ENCODE measurements at places on chromosomes 6 and 20.

- DNase-seq = no peak
Measured at GRCh38 chr6:21777846-21778245, 184.3 kb downstream of the SOX4 start.

DNA sequence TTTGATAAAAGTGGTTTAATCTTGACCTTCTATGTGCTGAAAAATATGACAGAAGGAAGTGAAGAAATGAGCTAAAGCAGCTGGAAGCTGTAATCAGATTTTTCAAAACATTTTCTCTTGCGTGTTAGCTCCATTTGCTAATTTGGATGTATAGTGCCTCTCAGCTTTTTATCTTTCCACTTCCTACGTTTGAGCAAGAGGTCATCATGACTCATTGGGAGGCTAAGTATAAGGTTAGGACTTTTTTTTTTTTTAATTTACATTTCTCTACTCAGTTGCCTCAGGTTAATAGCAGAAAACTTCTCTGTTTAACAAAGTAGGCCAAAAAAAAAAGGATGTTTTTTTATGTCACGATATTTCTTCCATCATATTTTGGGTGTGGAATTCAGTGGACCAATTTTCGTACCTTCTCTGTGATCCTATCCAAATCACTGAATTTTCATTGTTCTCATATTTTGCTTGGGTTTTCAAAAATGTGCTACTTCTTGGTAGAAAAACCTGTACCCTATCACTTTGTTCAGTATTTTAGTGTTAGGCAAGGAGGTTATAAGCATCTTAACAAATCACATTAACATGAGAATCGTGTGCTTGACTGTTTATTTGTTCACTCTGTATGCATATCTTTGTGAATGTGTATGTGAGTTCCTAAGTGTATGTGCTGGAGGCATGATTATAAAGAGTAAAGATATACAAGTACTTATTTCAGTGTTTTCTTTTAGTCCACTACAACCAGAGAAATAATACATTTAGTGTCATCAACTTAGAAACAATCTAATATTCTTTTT is 1028.3 kb upstream of the EYS start:
- no peak for DNase-seq

DNA sequence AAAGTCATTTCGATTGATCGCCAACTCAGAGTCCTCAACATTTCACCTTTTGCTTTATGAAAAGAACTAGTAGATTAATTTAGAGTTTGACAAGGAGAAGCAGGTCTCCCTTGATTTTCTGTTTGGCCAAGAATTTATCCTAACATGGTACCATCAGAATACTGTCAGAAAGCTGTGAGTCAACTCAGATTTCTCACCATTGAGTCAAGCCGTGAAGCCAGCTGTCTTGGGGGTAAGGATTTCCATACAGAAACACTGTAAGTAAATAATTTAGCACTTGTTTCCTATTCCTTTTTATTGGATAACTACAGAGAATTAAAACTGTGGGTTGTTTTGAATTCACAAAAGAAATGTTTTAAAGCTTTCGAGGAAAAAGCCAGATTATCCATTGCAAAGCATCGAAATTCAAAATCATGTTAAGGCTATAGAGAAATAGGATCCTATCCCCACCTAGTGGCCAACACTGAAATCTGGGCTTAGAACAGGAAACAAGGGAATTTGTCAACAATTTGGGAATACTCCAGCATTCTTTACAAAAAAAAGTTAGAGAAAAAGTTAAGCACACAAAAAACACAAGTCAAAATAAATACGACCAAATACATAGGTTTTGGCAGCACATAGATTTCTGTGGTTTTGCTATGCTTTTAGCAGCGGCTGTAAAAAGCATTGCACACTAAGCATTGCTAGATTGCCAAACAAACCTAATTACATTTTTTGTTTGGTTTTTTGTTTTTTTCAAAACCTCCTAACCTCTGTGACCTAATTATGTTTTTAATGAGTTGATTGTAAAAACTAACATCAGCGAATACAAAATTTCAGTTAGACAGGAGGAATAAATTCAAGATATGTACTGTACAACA is 44.2 kb downstream of the COL11A2 start:
- no peak for DNase-seq

DNA sequence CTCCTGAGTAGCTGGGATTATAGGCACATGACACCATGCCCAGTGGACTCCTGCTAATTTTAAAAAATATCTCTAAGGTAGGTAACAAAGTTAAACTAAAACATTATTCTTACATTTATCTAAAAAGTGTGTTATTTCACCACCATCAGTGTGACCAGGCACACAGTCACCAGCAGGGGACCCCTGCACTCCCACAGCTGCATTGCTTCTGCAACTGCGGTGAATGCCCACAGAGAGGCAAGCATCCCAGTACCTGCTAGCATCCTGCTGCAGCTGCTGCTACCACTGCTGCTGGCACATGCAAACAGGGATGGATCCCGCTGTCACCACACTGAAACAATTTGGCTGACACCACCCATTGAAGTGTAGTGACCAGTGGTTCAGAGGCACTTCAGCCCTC is 21.9 kb upstream of the EPB41L2 start:
- no peak for DNase-seq

GRCh38 chr6:13474360-13474759 is 13.0 kb downstream of the GFOD1 start:
- DNase-seq = no peak

GRCh38 chr6:108589244-108589791 is 28.6 kb downstream of the FOXO3 start:
- DNase-seq = peak; percentile 81

GRCh38 chr6:14786455-14786854 is 459.4 kb upstream of the JARID2 start:
- DNase-seq = no peak

DNA sequence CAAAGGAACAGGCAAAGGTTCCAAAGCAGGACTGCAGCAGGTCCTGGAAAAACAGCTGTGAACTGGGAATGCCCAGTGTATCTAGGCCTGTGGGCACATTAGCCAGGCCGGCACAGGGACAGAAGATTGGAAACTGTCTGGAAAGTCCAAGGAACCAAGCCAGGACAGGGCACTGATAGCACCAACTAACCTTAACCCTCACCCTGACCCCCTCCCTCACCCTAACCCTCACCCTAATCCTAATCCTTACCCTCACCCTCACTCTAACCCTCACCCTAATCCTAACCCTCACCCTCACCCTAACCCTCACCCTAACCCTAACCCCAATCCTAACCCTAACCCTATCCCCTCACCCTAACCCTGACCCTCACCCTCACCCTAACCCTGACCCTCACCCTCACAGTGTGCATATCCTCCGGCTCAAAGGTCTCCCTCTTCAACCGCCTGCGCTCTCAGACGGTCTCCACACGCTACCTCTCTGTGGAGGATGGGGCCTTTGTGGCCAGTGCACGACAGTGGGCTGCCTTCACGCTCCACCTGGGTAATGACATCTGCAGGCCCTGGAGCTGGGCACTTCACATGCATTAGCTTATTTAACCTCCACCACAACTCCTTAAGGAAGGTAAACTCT is 5.1 kb upstream of the MATN4 start:
- no peak for DNase-seq

DNA sequence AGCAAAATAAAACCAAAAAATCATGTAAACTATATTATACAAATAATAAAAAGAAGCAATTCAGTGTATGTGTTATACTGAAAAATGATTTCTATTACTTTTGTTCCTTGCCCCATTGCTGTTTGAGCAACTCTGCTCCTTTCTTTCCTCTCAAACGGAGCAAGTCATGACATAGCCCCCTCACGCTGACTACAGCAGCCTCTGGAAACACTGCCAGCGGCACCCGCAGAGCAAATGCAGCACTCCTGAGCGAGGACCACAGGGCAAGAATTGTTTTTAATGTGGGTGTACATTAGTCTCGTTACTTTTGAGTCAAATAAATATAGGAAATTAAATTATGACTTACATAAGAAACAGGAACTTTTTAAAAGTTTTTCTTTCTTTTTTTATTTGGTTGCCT is 350.1 kb upstream of the HSF2 start:
- DNase-seq = no peak

DNA sequence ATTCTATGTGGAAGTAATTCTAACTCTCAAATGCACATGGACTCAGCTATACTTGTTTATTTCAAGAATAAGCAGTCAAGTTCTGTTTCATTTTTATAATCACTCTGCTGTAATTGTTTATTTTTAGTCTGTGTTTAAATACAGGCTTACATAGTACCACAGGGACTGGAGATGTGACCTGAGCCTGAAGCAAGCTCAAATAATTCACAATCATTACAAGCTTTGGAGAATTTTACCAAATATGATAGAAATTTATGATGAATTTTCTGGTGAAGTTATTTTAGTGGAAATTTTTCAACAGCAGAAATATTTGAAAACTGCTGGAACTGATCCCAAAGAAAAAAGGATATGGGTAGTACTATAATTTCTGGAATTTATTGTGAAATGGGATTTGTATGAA is 41.6 kb upstream of the DSE start:
- no peak for DNase-seq

- no peak for DNase-seq
Measured at GRCh38 chr6:152004036-152004566, 196.6 kb downstream of the ESR1 start.

- DNase-seq = no peak
Measured at GRCh38 chr20:17690144-17690543, 8.1 kb upstream of the RRBP1 start.

- no peak for DNase-seq
Measured at GRCh38 chr20:47258745-47259695, 97.5 kb downstream of the ZMYND8 start.

- no peak for DNase-seq
Measured at GRCh38 chr6:1208876-1209275, 103.0 kb upstream of the FOXQ1 start.

DNA sequence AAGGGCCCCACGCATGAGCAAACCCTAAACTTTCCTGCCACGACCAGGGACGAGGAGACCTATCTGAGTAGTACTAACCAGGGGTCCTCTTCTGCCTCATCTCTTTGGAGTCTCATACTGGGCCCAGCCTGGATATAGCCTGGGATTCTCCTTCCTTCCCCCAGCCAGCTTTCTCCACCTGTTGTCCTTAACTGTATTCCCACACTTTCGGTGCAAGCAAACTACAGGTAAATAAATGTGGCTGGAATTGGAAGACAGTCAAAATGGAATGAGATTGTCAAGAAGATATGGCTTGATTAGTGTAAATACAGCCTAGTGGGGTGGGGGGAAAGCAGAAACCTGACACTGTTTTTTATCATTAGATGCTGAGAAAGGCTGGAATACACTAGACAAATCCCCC is 23.5 kb upstream of the LY86 start:
- DNase-seq = no peak

GRCh38 chr6:73722318-73723060 is 26.5 kb downstream of the CD109 start:
- no peak for DNase-seq

- DNase-seq = peak; percentile 96
Measured at GRCh38 chr20:63520504-63520933, at the start of gene PPDPF. TSS of gene PPDPF (plus strand) at chr20:63520765. CDS start at chr20:63521309, 544 bp downstream.

GRCh38 chr6:106740287-106740686 is 110.9 kb downstream of the QRSL1 start:
- no peak for DNase-seq

DNA sequence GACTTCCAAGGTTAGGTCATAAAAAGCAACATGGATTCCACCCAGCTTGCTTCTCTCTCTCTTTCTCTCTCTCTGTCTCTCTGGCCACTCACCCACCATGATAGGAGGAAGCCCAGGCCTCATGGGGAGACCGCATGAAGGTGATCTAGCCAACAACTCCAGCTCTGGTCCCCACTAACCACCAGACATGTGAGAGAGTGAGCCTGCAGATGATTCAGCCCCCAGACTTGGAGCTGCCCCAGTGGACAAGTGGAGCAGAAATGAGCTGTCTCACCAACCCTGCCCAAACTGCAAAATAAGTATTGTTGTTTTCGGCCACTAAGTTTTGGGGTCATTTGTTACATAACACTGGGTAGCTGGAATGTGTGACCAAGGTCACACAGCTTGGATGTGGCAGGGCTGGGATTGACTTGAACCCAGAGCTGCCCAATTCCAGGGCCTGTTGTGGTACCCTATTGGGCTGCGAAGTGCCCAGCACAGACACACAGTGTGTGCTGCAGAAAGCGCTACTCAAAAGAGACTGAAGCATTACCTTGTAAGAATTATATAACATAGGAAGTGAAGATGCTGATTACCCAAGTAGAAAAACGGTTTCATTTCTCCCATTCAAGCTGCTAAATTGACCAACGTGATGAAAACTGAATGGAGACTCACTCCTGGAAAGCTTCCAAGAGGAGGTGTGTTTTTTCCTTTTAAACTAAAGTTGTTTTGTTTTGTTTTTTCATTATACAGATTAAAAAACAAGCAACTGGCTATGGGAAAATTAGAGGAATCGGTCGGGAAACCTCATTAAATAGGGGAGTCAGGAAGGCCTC is 9.1 kb upstream of the TLDC2 start:
- DNase-seq = no peak

- DNase-seq = no peak
Measured at GRCh38 chr6:106557837-106558236, 71.5 kb downstream of the RTN4IP1 start.

DNA sequence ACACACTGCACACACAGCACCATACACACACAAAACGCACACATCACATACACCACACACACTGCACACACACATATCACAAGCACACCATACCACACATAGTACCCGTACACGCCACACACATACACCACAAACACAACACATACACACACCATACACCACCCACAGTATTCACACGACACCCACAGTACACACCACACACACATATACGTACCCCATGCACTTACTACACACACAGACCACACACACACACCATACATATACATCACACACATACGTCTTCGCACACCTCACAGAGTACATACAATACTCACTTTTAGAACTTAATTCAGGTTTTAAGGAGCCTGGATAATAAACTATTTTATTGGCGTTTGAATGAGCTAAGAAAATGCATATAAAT is 1805.3 kb upstream of the DEFB115 start:
- DNase-seq = no peak

GRCh38 chr6:160950507-160950906 is 41.1 kb upstream of the MAP3K4 start:
- DNase-seq = no peak

GRCh38 chr6:159981403-159982245 is 12.7 kb downstream of the IGF2R start:
- peak; percentile 89 for DNase-seq

DNA sequence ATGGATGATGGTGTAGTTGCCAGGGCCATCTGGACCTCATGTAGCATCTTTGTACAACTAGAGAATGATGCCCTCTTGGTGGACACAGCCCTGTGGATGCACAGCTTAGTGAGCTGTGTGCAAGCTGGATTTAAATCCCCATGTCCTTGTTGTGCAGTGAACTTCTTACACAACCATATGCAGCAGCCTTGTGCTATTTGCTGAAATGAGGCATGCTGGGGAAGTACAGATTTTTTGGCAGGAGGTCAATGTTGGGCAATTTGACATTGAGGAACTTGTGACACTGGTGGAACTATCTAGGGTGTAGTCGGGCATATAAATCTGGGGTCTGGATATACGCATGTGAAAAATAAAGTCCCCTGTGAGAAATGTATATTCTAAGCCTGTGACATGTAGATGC is 5.8 kb upstream of the CDC5L start:
- DNase-seq = no peak

DNA sequence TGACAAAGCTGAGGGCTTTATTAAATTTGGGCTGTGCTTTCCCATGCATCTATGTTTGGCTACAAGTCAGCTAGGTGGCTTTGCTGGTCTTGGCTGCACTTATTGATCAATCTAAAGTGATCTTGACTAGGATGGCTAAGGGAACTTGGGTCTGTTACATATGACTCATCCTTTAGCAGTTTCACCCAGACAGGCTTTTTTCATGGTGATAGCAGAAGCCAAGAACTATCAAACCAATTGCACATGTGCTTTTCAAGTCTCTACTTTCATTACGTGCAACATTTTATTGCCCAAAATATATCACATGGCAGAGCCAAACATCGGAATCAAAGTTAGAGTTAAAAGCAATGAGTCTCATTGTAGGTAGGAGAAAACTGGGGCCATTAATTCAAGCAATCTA is 626.3 kb downstream of the TENT5A start:
- no peak for DNase-seq
